ENCODE measurements at places on chromosomes 7 and 10. TPM values are rescaled to one million over a fixed set of nuclear protein-coding genes. Genes with fewer than 3 reads are reported as not detected.

The CPEB3 gene
- polyA plus RNA-seq: 23.4 TPM

The OR6V1 gene
- polyA plus RNA-seq: 1.2 TPM

The CPVL gene
- not detected for polyA plus RNA-seq

The SMKR1 gene
- 4.8 TPM for polyA plus RNA-seq

The CALCR gene
- polyA plus RNA-seq: not detected

The ADAM8 gene
- not detected for polyA plus RNA-seq

The MOGAT3 gene
- not detected for polyA plus RNA-seq

The ICA1 gene
- 6.5 TPM for polyA plus RNA-seq

The TES gene
- 5.1 TPM for polyA plus RNA-seq

The PAX4 gene
- not detected for polyA plus RNA-seq

The HOXA9 gene
- polyA plus RNA-seq: not detected

The HOGA1 gene
- polyA plus RNA-seq: 2.7 TPM

The SEMA3A gene
- polyA plus RNA-seq: 17.0 TPM

The IGF2BP3 gene
- polyA plus RNA-seq: not detected

The MMP21 gene
- polyA plus RNA-seq: not detected

The FAM25A gene
- not detected for polyA plus RNA-seq

The LIPJ gene
- not detected for polyA plus RNA-seq

The OR2A1 gene
- not detected for polyA plus RNA-seq

The CHCHD2 gene
- polyA plus RNA-seq: 338 TPM

The CPXM2 gene
- not detected for polyA plus RNA-seq

The ZNF425 gene
- 2.4 TPM for polyA plus RNA-seq

The PROSER2 gene
- 0.26 TPM for polyA plus RNA-seq

The NUTM2A gene
- polyA plus RNA-seq: not detected

The ATRNL1 gene
- polyA plus RNA-seq: 124 TPM

The AKR1D1 gene
- not detected for polyA plus RNA-seq

The EFCAB10 gene
- 1.3 TPM for polyA plus RNA-seq

The LRRN3 gene
- polyA plus RNA-seq: 457 TPM

The LIPM gene
- polyA plus RNA-seq: not detected

The CYP26C1 gene
- polyA plus RNA-seq: not detected

The EGFR gene
- 2.4 TPM for polyA plus RNA-seq

The SLC18A3 gene
- not detected for polyA plus RNA-seq

The HOXA7 gene
- polyA plus RNA-seq: not detected

The LIPK gene
- not detected for polyA plus RNA-seq

The EVX1 gene
- not detected for polyA plus RNA-seq

The ACBD5 gene
- 45.2 TPM for polyA plus RNA-seq

Measured in Purkinje cell (primary cell).